ENCODE measurements at places on chromosomes 1 and 21.

GRCh38 chr1:31064718-31065309 is 703 bp downstream of the PUM1 start:
- peak; percentile 57 for DNase-seq

DNA sequence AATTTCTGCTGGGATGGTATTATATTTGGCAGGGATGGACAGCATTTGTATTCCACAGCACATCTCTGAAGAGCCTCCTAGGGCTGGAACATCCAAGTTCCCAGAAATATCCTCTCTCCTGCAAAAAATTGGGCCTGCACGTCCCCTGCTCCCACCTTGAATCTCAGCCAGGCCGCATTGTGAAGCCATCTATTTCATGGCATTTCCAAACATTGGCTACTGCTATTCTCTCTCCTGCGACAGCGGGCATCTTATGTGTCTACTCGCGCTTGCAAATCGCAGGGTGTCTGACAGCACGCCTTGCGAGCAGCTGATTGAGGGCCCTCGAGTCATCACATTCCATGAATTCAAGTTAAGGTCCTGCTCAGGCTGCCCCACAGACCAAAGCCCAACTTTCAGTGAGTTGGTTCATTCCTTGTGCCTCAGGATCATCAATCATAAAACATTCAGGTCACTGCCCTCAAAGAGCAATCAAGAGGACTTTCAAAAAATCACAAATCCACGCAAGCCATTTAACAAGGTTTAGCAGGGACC is 15.8 kb downstream of the RGS8 start:
- no peak for DNase-seq

GRCh38 chr1:113663165-113663951 is 95.9 kb downstream of the PHTF1 start:
- DNase-seq, result no peak

DNA sequence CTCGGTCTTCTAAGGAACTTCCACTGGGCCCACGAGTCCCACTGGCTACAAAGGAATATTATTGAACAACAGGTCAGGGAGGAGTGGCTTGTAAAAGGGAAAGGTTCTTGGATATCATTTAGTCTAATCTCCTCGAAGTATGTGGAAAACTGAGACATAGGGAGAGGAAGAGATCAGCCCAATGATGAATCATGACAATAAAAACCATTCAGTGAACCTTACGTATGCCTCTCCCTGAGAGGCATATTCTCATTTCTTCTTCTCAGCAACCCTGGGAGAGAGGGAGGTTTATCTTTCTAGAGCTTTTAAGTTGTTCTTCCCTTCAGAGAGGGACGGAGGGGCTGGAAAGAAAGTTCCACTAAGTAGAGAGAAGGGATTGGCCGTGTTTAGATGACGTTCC is 5.3 kb upstream of the MOB3C start:
- no peak for DNase-seq

All from sciatic nerve (tissue), 2 donors.